ENCODE measurements at places on chromosomes 16 and 17. TPM values are rescaled to one million over a fixed set of nuclear protein-coding genes. Genes with fewer than 3 reads are reported as not detected.

GRCh38 chr17:21287703-21288449 is 3.4 kb downstream of the MAP2K3 start:
- peak; percentile 94 for DNase-seq

GRCh38 chr16:1884155-1884760 is 12.3 kb upstream of the MEIOB start:
- DNase-seq = no peak

DNA sequence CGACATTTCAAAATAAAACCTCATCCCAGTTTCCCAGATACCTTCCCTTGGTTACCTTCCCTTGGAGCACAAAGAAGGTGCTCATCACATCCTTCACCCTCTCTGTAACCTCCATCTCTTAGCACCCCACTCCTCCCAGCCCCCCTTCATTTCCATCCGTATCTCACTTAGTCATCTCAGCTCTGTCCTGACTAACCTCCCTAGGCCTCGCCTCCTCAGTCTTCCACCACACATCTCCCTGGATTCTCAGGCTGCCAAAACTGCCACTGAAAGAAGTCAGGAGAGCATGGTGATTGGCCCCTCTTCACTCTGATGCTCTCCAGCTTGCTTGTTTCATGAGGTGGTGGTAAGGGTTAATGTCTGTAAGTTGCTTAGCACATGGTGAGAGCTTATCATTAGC is 2.3 kb downstream of the ZFP3 start:
- no peak for DNase-seq

DNA sequence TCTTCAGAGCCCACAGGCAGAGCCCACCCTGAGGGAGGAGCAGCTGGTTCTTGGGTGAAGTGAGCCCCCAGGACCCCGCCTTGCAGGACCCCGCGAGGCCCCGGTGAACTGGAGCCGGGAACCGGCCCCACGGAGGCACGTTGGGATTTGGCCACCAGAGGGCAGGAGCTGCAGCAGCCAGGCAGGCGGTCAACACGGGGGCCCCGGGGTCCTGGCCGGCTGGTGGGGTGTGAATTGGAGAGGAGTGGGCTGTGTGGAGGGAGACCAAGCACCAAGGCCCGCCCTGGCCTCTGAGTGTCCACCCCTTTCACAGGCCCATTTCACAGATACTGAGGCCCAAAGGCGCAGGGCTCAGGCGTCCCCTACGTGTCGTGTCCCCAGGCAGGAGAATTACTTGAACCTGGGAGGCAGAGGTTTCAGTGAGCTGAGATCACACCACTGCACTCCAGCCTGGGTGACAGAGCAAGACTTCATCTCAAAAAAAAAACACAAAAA is 2.2 kb downstream of the DPEP1 start:
- DNase-seq = no peak

- peak; percentile 72 for DNase-seq
Measured at GRCh38 chr16:57536306-57537193, at the start of gene CCDC102A. TSS of gene CCDC102A (minus strand) at chr16:57536571. CDS start at chr16:57529177, 7,394 bp downstream.

GRCh38 chr16:67244387-67245185 is 2.7 kb downstream of the FHOD1 start:
- DNase-seq = peak; percentile 80

GRCh38 chr17:44848257-44848795 is 643 bp downstream of the HIGD1B start:
- DNase-seq = no peak

- no peak for DNase-seq
Measured at GRCh38 chr16:69199382-69199781, 12.4 kb downstream of the SNTB2 start.

The TEKT3 gene
- 3.5 TPM for total RNA-seq

The PRRT2 gene
- 26.3 TPM for total RNA-seq

The SAMD14 gene
- total RNA-seq = 2.5 TPM

The SDR42E2 gene
- total RNA-seq = not detected

The GDPD3 gene
- 17.1 TPM for total RNA-seq

The LGALS3BP gene
- 147 TPM for total RNA-seq

The RNF135 gene
- 23.8 TPM for total RNA-seq

The PPY gene
- not detected for total RNA-seq

The CDH1 gene
- total RNA-seq = 55.7 TPM
